Fibroblast of skin of left biceps (primary cell): ENCODE measurements at places on chromosomes 2 and 18.
A peak's percentile ranks its signal among the peaks of the same experiment; 100 is the strongest.

GRCh38 chr2:21453723-21454450 is 330.1 kb downstream of the TDRD15 start:
- no peak for DNase-seq

DNA sequence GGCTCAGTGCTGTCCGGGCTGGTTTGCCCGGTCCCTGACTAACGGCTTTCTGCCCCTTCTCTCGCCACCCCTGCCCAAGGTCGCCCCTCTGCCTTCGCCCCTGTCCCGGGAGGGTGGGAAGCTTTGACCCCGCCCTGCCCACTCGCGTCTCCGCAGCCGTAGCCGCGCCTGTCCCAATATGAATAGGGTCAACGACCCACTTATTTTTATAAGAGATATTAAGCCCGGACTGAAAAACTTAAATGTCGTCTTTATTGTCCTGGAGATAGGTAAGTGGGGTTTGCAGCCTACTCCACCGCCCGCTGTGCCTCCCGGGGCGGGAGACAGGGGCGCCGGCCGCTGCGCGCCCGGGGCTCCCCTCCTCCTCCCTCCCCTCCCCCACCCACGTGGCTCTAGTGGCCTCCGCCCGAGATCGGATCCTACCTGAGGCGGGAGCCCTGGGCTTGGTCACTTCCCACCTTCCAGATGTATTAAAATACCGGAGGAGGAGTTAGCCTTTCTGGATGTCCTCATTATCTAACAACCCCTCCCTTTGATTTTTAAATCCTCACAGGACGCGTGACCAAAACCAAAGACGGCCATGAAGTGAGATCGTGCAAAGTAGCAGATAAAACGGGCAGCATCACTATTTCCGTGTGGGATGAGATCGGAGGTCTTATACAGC is 633 bp downstream of the NABP1 start:
- no peak for DNase-seq

- DNase-seq = no peak
Measured at GRCh38 chr18:9550429-9550828, 63.9 kb downstream of the PPP4R1 start.

GRCh38 chr2:138503087-138503442 is 1.5 kb downstream of the SPOPL start:
- no peak for DNase-seq

DNA sequence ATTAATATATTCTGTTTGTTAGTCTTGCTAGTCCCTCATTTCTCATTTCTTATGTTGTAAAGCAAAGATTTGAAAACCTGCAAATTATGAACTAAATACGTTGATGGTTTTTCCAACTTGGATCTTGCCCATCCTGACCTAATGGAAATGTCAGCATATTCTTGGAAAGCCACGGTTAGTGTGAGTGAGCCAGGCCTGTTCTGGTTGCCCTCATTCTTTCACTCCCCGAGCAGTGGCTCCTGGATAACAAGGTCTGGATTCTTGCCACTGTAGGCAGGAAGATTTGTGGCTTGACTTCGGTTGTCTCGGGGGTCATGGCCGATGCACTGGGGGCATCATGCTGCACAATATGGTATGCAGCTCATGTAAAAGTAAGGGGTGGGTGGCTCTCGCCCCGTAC is 359.1 kb downstream of the MEIS1 start:
- DNase-seq = no peak

GRCh38 chr2:49110571-49110970 is 43.7 kb downstream of the FSHR start:
- no peak for DNase-seq

GRCh38 chr2:197358931-197359330 is 48.4 kb upstream of the ANKRD44 start:
- DNase-seq = no peak

- DNase-seq = no peak
Measured at GRCh38 chr2:4882421-4882820, 809.8 kb upstream of the SOX11 start.

GRCh38 chr18:75264926-75265597 is 54.5 kb downstream of the TSHZ1 start:
- DNase-seq = no peak

DNA sequence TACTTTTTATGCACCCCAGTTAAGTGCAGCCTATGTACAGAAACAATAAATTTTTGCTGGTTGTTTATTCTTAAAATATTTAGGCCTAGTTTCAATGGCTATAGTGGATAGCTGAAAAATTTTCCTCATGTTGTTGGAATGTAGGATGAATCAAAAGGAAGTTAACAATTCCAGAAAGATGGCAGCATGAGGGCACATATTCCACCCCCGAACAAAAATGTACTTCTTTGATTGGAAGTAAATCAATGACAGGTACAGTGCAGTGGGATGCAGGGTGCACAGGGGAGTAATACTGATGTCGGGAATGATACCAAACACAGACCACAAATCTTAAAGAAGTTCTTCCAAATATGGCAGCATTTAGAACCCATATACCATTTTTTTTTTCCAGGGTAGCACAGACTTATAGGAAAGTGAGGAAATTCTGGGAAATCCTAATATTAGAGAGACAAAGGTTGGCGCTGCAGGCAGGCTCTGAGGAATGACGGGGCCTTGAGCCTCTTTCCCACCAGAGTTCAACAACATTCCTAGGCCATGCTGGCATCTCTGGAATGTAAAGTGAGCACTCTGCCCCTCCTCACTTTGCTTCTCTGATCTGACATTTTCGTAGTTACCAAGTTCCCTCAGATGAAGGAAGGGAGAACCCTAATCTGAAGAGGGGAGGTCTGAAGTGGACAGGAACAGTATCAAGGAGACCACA is 36.6 kb upstream of the IKZF2 start:
- DNase-seq = peak; percentile 50

- DNase-seq = no peak
Measured at GRCh38 chr2:120236316-120236715, 13.1 kb upstream of the TMEM185B start.

DNA sequence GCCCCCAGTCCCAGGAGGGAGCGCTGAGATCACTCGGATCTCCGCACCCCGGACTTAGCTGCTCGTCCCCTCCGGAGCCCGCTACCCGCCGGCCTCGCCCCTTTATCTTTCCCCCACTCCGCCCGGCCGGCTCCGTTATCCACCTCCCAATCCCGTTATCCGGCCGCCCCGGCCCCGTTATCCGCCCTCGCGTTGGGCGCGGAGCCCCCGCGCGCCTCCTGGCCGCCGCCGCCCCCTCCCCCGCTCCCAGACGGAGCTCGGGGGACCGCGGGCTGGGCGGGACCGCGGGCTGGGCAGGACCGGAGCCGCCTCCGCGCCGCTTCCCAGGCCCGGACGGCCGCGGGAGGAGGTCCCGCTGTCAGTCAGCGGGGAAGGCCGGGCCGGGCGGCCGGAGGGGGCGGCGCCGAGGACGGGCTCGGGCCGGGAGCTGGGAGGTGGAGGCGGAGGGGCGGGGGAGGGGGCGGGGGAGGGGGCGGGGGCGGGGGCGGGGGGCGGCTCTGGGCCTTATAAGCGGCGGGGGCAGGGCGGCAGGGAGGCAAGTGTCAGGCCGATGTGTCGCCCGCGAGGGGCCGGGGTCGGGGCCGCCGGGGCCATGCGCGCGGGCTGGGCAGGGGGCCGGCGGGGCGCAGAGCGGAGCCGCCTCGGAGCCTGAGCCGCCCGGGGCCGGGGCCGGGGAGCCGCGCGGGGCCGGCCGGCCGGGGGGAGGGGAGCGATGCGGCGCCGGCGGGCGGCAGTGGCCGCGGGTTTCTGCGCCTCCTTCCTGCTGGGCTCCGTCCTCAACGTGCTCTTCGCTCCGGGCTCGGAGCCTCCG is at the start of gene PKDCC:
PKDCC (plus strand) TSS at position 534 of the 811 bp plus-strand sequence; CDS start at position 713, 179 bp downstream.
- DNase-seq = peak; percentile 77

DNA sequence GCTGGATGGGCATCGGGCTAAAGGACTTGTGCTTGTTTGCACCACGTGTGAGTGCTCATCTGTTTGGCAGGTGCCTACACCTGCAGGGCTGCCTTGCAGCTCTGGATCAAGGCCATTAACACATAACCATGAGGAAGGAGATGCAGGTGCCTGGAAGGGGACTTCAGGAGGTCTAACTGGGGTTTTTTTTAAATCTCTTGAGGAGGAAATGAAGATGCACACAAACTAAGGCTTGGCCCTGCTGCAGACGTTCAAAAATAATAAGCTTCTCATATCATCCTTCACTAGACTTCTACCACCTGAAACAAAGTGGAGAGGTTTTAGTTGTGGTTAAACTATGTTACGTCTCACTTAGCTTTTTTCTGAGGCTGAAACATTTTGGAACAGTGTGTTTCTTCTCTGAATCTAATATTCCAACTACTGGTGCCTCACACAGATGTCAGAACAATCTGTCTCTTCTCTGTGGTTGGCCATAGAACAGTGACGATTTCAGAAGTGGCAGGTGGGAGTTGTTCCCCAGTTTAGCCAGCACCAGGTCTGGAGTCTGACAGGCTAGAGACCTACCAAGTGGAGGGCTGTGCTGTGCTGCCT is 36.5 kb downstream of the BCL2L11 start:
- no peak for DNase-seq

- no peak for DNase-seq
Measured at GRCh38 chr2:172861656-172862476, 126.2 kb downstream of the RAPGEF4 start.

- DNase-seq = no peak
Measured at GRCh38 chr2:77469106-77469505, 53.1 kb downstream of the LRRTM4 start.

DNA sequence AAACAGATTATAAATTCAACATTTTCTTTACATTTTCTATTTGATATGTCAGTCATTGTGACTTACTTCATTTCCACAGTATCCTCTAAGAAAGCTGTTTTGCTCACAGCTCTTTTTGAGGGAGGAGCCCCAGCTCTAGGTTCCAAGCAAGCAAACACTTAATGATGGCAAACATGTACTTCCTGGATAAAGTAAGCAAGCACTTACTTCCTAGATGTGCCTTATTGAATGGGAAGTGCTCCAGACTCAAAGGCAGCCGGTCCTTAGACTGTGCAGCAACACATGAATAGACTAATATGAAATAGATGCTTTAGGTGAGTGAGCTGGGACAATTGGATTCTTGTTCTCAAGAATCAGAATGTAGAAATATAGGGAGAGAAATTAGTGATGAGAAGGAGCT is 2149.8 kb upstream of the PIK3C3 start:
- DNase-seq = no peak

GRCh38 chr2:182229297-182229696 is 197.5 kb downstream of the PDE1A start:
- no peak for DNase-seq

DNA sequence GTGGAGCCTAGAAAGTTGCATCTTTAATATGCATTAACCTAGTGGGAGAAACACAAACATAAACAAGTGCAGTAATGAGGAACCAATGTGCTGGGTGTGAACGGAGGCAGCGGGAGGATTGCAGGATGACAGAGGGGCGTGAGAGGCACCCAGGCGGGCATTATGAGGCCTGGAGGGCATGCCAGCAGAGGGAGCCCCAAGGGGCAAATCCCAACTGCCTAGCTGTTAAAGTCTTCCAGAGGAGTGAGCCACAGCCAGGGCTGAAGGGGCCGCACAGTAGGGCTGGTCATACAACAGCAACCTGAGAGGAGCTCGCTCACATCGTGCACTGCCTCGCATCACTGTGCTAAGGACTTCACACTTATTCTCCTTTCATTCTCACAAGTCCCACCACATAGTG is 13.3 kb upstream of the PRELID3A start:
- DNase-seq = no peak

GRCh38 chr18:74310411-74310810 is 5.2 kb upstream of the C18orf63 start:
- DNase-seq = no peak

GRCh38 chr2:29317077-29317517 is 201.9 kb downstream of the CLIP4 start:
- no peak for DNase-seq

DNA sequence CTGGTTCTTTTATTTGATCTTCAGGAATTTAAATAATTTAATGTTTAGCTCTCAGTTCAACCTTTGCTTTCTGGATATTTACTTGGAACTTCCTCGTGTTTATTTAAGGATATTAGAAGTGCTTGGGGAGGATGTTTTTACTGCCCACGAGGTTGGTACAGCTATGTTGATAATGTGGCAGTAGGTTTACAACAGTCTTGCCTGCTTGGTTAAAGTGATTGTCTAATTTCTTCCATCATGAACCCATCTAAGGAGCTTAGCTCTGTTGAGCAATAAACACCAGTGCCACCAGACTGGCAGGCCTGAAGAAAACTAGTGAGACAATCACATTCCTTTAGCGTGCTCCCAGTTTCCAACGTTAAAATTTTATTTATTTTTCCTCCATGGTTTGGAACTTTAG is 94.5 kb downstream of the ICOS start:
- no peak for DNase-seq

DNA sequence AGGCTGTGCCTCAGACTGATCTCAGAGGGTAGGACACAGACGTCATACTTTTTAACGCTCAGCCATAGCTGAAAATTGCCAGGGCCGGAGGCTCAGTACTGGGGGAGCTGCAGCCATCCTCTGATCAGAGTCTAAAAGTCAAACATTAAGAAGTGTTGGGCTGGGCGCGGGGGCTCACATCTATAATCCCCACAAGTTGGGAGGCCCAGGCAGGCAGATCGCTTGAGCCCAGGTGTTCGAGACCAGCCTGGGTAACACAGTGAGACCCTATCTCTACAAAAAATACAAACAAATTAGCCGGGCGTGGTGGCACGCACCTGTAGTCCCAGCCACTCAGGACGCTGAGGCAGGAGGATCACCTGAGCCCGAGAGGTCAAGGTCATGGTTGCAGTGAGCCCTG is 48.8 kb downstream of the FAM178B start:
- DNase-seq = no peak

DNA sequence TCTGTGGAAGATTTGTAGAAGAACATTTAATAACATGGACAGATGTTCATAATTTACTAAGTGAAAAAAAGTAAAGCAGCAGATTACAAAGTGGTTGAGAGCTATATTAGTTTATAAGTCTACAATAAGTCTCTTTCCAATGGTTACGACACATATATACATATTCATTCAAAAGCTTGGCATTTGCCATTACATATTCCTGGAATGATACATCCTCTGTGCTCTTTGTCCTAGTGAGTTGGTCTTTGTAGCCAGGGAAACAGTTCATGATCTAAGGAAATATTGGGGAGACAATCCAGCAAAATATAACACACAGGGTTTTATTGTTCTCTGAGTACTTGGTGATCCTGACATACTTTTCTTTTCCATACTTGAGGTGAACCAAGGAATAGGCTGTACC is 32.5 kb upstream of the SOS1 start:
- peak; percentile 26 for DNase-seq

- DNase-seq = no peak
Measured at GRCh38 chr18:50162486-50163304, 32.3 kb downstream of the MYO5B start.
